MM.1S (cell line): ENCODE measurements at places on chromosomes 3 and 15.

GRCh38 chr3:42432485-42432884 is 22.1 kb upstream of the LYZL4 start:
- DNase-seq: no peak

GRCh38 chr15:22253676-22254408 is 173.5 kb downstream of the OR4M2 start:
- DNase-seq: peak; percentile 90

DNA sequence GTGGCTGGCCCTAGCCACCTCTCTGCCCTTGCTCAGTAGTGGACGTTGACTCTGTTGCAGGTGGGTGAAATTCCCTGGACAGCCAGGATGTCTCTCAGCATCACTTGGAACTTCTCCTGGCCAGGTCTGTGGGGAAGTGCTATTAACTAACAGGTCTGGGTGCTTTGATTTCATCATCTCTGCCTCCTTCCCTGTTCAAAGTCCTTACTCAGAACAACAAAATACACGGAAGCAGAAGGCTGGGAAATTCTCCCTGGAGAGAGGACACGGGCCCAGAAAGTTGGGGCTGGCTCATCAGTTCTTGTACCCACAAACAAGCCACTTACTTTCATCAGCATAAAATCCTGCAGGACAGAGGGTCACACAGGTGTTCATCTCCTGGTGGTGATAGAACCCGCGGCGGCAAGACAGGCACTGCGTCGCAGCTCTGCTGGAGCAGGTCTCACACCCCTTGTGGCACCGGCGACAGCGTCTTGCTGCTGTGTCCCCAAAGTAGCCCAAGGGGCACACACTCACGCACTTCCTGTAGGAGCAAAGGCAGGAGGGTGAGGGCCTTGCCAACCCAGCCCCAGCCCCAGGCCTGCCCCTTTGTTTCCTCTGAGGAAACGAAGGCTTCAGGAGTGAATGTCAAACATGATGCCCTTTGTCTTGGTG is 29.6 kb upstream of the SNRPA1 start:
- DNase-seq: no peak

DNA sequence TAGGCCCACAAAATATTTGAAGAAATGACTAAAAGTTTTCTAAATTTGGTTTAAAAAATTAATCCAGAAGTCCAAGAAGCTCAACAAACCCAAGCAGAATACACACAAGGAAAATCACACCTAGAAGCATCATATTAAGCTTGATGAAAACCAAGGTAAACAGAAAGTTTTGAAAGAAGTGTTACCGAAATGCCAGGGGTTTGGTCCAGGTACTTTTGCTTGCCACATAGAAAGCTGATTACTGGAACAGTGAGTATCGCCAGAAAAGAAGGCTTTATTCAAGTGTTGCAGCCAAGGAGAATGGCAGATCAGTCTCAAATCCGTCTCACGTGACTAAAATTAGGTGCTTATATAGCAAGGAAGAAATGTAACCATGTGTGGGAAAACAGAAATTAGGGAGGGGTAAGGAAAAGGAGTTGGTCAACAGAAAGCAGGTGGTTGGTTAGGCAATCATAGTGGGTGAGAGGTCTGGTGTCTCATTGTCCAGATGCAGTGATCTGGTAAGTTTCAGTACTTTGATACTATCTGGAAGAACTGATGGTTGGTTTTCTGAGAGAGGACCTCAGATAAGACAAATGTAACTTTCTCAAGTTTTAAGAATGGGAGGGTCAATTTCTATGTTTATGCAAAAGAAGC is 96.9 kb upstream of the MYRIP start:
- DNase-seq: no peak

- peak; percentile 58 for DNase-seq
These were observed 682 bp downstream of the CLDND1 start for GRCh38 chr3:98521897-98522543.

- DNase-seq: peak; percentile 45
These were observed 68.1 kb downstream of the SLC6A1 start for GRCh38 chr3:11060500-11061251.

- no peak for DNase-seq
These were observed 52.4 kb downstream of the GASK1A start for GRCh38 chr3:43031485-43031884.
